ENCODE measurements at places on chromosomes 16 and 17. TPM values are rescaled to one million over a fixed set of nuclear protein-coding genes. Genes with fewer than 3 reads are reported as not detected.

- DNase-seq: no peak
These were observed 10.1 kb downstream of the TK2 start for GRCh38 chr16:66539623-66540469.

DNA sequence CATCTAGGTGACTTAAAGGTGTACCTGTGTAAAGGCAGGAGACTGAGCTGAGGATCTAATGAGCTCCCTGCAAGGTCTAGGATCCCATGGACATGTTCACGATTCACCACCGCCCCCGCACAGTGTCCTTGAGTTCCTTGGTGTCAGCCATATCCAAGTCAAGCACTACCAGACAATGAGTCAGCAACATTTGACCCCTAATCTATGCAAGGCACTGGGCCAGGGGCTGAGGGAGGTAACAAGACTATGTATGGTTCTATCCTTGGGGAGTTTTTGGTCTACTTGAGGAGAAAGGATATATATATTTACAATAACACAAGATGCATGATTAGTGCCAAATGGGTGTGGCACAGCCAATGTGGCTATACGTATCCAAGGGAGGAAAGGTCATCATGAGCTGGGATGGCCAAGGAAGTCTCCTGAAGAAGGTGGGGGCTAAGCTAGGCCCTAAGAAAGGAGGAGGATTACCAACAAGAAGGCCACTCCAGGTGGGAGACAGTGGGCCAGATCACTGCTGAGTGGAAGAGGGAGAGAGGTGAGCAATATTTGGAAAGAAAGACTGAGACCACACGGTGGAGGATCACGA is 35.0 kb downstream of the ITGB3 start:
- DNase-seq: no peak

DNA sequence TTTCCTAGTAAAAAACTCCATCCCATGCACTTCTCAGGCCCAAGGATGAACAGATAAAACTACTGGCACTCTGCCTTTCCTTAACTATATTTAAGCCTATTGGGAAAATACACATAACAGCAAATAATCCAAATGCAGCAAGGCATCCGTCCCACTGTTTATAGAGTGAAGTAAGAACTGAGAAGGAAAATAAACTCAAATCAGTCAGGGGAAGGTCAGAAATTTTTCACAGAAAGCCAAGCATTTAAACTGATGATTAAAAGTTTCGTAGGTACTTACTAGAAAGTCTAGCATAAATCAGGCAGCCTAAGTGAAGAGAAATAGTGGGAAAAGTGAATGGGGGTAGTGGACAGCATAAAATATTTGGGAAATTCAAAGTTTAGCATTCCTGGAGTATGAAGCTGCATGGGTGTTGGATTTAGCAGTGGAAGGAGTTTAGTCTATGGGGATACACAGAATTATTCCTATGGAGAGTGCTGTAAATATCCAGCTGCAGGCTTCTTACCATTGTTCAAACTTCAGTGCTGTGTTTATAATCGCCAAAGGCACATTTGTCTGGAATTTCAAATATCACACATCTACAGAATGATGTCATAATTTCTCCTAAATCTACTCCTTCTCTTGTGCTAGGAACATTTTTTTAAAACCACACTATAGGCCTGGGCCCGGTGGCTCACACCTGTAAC is 1131.0 kb upstream of the GOT2 start:
- DNase-seq: no peak

DNA sequence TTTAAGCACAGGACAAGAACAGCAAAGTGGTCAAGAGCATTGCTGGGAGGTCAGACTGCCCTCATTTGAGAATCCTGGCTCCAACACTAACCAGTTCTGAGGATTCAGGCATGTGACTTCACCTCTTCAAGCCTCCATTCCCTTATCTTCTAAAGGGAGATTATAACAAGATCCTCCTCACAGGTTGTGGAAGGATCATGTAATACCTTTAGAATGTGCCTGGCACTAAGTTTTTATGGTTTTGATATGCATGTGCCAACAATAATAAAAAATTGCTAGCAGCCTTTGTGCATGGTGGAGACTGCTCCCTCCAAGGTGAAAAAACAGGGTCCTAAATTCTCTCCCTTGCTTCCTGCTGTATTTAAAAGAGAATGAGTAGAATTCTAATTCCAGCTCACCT is 36.0 kb upstream of the ADAMTS18 start:
- DNase-seq: no peak

DNA sequence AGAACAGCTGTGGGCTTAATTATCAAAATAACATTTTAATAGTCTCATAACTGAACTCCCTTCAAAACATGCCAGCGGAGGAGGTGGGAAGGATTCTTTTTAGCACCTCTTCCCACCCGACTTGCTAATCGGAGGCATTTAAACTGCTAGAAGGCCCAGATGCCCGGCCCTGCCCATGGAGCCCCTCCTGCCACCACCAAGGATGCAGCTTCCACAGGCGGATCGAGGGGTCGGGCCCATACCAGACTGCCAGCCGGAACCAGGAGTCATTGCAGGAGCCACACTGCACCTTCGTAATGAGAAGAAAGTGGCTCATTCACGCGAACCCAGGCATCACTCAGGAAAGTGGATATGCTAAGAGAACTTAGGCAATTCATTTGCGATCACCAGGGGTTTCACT is 201.2 kb downstream of the C16orf78 start:
- no peak for DNase-seq

DNA sequence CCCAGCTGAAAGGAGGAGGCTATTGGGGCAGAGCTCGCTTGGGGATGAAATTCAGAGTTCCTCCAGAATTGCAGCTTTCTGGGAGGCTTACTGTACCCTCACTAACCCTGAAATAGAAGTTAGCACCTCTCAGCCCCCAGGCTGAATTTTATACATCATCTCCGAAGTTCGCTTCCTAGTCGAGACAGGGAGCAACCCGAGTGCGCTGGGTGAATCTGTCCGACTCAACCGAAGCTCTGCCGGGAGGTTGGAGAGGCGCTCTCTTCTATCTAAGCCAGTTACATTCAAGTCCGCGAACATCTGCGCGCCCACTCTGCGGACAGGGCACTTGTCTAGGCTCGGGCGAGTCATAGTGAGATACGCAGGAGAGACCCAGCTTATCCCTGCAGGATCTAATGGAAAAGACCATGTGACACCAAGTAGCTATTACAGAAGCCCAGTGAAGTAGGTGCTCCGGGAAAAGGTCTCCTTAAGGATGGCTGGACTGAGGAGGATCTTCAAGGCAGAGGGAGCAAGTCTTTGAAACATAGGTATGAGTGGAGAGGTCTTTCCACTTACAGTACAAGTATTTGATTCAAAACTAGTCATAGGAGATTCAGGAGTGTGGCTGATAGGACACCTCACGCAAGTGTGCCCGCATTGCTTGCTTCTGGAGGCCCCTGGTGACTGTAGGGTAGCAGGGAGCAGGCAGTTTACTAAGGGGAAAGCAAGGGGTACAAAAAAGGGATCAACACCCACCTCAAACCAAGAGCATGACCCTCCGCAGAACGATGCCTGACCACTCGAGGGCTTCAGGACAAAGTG is 646 bp upstream of the HES7 start:
- no peak for DNase-seq

- no peak for DNase-seq
These were observed 121.0 kb upstream of the ADAMTS18 start for GRCh38 chr16:77555791-77556190.

DNA sequence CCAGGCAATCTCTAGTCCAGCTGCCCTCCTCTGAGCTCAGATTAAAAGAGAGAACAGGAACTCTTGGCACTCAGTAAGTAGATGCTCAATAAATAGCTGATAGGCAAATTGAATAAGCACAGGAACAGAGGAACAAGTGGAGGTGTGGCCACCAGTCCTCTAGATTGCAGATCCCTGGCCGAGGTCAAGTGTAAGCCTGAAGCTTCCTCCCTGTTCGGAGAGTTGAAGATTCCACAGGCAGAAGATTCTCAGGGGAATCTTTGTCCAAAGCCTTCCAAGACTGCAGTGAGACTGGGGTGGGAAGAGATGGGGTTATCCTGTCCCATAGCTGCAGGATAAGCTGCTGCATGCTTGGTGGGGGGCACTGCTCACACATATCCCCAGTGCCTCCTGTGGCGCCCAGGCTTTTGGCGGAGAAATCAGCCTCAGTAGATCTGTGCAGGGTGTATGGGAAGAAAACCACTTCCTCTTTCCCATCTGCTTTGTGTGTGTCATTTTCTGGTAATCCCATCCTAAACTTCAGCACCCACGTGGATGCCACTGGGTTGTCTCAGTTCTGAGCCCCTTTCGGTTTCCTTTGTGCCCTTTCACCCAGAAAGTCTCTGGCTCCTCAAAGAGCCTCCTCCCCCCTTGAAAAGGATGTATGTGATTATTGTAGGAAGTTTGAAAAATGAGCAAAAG is 12.1 kb downstream of the CD300A start:
- no peak for DNase-seq

DNA sequence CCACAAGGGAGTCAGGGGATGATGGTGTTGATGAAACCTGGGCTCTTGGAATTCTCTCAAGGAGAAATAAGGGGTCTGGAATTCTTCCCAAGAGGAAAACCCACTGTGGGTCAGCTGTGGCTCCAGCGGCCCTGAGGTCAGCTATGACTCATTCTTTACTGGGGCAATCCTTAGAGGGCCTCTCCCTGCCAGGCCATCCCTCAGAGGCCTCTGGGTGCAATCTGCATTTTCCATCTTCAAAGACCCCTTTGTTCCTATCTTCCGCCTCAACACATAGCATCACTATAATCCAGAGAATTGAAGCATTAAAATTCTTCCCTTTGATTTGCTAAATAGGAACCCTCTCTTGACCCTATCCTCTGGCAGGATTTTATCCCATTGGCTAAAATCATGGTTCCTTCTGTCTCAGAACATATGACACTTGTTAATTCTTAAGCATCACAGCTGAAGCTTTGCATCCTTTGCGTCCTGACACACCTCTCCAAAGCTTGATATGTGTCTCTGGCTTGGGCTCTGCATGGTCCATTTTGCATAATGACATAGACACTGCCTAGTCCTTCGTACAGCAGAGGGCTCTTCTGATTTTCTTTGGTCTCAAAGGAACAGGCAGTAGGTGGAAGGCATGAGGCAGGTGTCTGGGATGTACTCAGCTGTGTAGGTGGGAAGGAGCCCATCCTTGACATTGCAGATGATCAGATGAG is 4.4 kb upstream of the KRT37 start:
- DNase-seq: no peak

DNA sequence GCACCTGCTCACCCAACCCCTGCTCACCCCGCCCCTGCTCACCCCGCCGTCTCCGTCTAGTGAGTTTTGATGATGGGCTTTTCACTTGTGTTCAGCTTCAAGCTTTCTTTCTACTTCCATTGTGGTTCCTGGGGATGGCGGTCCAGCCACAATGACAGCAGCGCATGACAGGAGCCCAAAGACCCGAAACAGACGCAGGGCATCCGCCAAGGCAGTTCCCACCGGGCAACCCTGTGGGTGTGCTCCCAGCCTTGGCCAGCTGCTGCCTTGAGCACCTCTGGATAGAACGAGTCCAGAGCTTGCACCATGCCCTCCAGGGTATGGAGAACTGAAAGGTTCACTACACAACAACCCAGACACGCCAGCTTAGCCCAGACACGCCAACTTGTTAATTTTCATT is 92.9 kb upstream of the CHMP6 start:
- no peak for DNase-seq

GRCh38 chr17:47999582-47999981 is 28.7 kb downstream of the CDK5RAP3 start:
- no peak for DNase-seq

- no peak for DNase-seq
These were observed 170.7 kb downstream of the CYB561 start for GRCh38 chr17:63275318-63275970.

DNA sequence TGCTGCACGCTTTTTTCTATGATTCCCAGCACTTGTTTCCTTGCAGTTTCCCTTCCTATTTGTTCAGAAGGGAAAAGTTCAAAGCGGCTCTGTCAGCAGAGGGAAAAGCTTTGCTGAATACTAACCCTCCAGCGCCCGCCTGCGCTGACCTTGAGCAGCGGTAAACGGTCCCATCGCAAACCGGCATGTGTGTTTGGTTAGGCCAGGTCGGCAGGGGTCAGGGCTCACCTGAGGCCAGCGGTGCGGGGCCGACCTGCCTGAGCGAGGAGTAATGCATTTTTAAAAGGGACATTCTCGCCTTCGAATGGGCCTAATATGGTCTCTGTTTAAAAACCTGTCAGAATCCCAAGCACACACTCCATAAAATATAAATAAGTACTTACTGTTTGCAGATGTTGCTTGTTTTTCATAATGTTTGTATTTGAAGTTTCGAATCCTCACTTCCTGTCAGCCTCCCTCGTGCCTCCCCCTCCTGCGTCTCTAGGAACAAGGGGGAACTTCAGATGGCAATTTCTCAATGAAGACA is 110.1 kb downstream of the IRX3 start:
- DNase-seq: no peak

DNA sequence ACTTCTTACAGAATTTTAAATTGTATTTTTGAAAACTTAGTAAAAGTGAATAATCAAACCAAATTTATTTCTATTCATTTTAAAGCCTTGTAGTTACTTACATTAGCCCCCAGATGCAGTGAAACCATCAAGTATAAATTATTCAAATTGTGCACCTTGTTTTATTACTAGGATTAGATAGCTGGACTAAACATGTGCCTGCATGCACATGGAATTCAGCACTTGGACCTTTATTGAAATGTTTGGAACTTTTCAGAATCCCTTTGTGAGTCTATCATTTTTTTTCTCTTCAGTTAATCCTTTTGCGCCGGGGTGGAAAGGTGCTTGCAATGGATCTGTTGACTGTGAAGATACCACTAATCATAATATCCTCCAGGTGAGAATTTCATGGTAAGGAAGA is 4.7 kb downstream of the ZPBP2 start:
- no peak for DNase-seq

GRCh38 chr17:70881093-70881492 is 711.8 kb downstream of the KCNJ2 start:
- DNase-seq: no peak

DNA sequence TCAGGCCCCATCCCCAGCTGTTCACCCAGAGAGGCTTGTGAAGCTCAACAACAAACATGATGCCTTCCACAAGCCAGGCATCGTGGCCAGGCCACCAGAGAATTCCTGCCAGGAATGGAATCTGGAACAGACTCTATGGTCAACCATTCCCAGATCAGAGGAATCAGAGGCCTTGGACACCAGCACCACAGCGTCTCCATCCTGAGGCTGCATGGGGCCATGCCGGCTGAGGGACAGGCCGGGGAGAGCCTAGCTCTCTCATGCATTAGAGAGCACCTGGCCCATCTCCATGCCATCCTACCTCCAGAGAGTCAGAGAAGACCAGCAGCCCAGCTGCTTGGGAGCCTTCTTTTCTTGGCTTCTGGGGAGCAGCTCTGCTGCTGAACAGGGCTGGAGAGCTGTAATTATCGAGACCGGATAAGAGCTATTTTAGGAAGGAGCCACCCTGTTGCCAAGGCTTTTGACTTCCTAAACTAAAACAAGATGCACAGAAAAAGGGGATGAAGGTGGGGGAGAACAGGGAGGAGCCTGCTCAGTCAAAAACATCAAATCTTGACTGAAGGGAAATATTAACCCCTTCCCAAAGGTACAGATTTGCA is 24.5 kb upstream of the MTMR4 start:
- DNase-seq: no peak

GRCh38 chr17:535198-535597 is 179.4 kb downstream of the VPS53 start:
- no peak for DNase-seq

Gene DHX58
- 24.4 TPM for total RNA-seq

Gene CDT1
- total RNA-seq: 4.8 TPM

Gene ALOX15B
- total RNA-seq: not detected

Gene HCRT
- total RNA-seq: not detected

Gene TAC4
- not detected for total RNA-seq

Gene CA5A
- total RNA-seq: not detected

Gene NPIPA8
- not detected for total RNA-seq

Gene CCDC200
- total RNA-seq: not detected

Gene CALB2
- total RNA-seq: not detected

Data from CD4-positive, CD25-positive, alpha-beta regulatory T cell (primary cell).